Dermis blood vessel endothelial cell (primary cell): ENCODE measurements at places on chromosomes 4 and X. TPM values are rescaled to one million over a fixed set of nuclear protein-coding genes. Genes with fewer than 3 reads are reported as not detected.

MORF4L2 gene
- total RNA-seq: 597 and 724 TPM in 2 replicates

TMPRSS11D gene
- total RNA-seq: 0.09 TPM in 1 of 2 replicates, not detected in the other

DNA sequence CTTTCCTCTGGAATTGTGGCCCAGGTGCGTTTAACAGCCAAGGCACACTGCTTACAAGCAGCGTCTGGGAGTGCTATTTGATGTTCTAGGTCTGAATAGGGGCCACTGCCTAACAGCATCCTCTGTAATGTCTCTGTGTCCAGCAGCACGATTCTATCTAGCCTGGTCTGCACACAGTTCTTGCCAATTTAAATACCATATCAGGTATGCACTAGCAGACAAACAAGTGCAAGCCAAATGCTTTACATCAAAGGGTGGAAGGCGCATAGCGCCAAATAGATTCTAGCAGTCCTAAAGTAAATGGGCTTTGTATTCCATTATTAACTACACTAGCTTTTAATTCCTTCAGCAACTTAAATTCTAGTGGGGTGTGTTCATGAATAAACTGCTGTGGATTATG, 15.8 kb upstream of the UGDH start:
- no peak for DNase-seq

GRCh38 chr4:25450491-25450901, 73.4 kb downstream of the ANAPC4 start:
- peak; percentile 68 for DNase-seq

GRCh38 chr4:145665773-145666172, 14.2 kb upstream of the C4orf51 start:
- DNase-seq: no peak

GRCh38 chrX:71515038-71515396, 17.9 kb upstream of the OGT start:
- DNase-seq: no peak

DNA sequence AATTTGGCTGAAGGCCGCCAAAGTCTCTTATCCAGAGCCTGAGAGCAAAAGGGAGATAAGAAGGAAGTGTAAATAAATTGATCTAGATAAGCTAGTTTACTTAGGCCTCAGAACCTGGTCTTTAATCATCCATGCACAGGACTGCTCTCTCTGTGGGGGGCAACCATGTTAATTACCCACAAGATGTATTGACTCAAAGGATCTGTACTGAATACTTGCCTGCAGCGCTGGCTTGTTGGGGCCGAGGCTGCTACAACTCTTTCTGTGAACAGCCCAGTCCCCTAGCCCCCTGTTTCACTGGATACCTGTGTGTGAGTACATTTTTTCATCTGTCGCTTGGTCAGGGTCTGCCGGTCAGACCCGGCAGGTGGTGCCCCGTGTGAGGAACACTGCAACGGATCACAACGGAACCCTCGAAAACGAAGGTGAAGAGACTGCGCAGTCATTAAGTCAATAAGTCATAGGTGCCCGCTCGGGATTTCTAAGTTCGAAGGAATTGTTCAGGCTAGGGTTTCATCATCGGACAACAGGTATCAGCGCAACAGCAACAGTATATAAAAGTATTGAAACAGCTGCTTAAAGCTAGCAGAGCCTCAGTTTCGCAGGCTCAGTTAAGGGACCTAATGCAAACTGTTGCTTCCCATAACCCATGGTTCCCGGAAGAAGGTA, 8.3 kb downstream of the MAGEA11 start:
- no peak for DNase-seq

DNA sequence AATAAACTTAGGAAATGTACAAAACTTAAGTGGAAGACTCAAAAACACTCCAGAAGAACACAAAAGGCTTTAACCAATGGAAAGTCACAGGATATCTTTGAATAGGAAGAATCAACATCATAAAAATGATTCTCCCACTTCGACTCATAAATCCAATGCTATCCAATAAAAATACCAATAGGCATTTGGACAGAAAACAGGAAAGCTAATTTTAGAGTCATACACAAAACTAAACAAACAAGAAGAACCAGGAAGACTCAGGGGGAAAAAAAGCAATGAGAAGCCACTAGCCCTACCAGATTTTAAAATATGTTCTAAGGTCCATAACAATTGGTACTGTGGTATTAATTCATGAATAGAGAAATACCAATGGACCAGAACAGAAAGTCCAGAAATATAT, 28.2 kb downstream of the SLC9A7 start:
- no peak for DNase-seq

DNA sequence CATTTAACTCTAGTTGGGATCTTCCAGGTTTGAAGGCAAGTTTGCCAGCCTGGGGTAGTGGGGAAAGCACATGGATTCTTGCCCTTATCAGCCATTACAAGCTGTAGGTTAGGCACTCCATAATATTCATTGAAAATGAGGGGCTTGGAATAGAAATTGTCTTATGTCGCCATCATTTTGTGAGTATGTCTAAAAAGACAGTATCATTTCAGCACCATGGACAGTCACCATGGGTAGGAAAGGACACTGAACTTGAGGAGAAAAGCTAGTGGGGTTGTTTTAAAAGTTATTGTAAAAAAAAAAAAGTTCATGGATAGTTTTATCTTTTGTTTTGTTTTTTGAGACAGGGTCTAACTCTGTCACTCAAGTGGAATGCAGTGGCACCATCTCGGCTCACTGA, 356.1 kb downstream of the HNRNPD start:
- peak; percentile 36 for DNase-seq

DNA sequence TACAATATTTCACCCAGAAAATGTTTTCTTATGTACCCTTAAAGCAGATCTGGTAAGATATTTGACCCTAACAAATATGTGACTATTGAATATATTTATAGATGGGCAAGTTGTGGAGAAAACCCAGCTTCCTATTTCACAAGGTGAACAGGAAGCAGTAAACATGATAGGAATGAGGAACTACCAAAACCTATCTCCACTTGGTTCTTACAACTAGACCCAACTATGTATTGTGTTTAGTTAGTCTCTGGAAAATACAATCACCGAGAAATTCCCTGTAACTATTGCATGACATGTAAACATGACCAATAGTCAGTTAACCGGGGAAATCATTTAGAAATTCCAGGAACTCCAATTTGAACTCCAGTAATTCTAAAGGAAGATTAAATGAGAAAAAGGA, 8.4 kb upstream of the RXFP1 start:
- DNase-seq: no peak

- DNase-seq: peak; percentile 37
Measured at GRCh38 chr4:680928-681645, 6.7 kb downstream of the MYL5 start.
